Upper lobe of right lung (tissue), 1 donor: ENCODE measurements at places on chromosomes 13 and 19.

GRCh38 chr13:36131222-36131930 lies at the start of gene DCLK1:
Gene DCLK1, minus strand, starts transcription at chr13:36131382.
- no peaks in the 10 kb centered on the region for H3K4me1 ChIP-seq
- no peaks in the 10 kb centered on the region for H3K36me3 ChIP-seq
- H3K27ac ChIP-seq = no peak within 1 kb of the TSS
- peak; percentile 75 for DNase-seq

DNA sequence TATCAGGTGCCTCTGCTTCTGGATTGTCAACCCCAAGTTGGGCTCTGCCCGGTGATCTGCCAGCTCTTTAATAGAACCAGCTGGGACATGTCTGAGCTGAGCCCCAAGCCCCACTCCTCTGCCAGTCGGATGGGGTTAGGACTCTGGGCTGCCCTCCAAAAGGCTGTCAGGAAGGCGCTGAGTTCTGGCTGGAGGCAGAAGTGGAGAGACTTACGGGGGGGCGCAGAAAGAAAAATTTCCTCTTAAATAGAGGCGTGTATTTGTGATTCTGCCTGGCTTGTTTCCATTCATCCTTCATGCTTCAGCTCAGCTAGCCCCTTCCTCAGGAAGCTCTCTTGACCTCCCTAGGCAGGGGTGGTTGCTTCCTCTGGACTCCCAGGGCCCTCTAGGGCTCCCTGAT lies 985 bp upstream of the KCNK6 start:
- peak overlapping the region; percentile 6 for H3K27ac ChIP-seq
- no peaks in the 10 kb centered on the region for H3K27me3 ChIP-seq
- no peaks in the 10 kb centered on the region for H3K36me3 ChIP-seq
- no peak for DNase-seq
- peak overlapping the region; percentile 71 for H3K4me3 ChIP-seq
- H3K4me1 ChIP-seq = peaks cover 51% of the 10 kb centered on the region

- H3K4me1 ChIP-seq = no peaks in the 10 kb centered on the region
- no peak for DNase-seq
- H3K4me3 ChIP-seq = no peak overlapping the region
Observed at GRCh38 chr13:31957772-31958171, 73.8 kb upstream of the FRY start.

DNA sequence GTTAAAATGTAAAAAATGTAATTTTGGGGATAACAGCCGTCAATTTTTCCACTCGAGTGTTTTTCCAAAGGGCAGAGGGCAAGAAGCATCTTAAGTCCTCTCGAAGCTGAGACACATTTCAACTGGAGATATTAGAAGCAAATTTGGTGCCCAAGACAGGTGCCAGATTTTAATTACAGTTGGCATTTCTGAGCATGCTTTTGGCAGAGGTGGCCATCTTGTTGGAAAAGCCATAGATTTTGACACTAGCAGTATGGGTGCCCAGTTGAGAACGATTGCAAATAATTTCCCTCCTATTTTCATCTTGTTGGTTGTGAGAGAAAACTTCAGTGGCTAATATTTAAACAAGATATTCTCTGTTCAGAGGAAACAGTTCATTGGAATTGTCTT lies 146.3 kb downstream of the TM9SF2 start:
- no peaks in the 10 kb centered on the region for H3K27me3 ChIP-seq
- no peak overlapping the region for H3K4me3 ChIP-seq
- DNase-seq = no peak
